GM23248 (cell line): ENCODE measurements at places on chromosomes 4 and X. TPM values are rescaled to one million over a fixed set of nuclear protein-coding genes. Genes with fewer than 3 reads are reported as not detected.
A peak's percentile ranks its signal among the peaks of the same experiment; 100 is the strongest.

UGT2B17 gene
- not detected in 2 replicates for total RNA-seq

PAK3 gene
- not detected in 2 replicates for total RNA-seq

LONRF3 gene
- 0.54 TPM in 1 of 2 replicates, not detected in the other for total RNA-seq

CPLX1 gene
- total RNA-seq: not detected in 2 replicates

FAM156A gene
- total RNA-seq: 17.4 and 67.5 TPM in 2 replicates

NDUFB11 gene
- total RNA-seq: 41.7 and 45.7 TPM in 2 replicates

PNMA6A gene
- total RNA-seq: 0.22 and 1.1 TPM in 2 replicates

CXorf65 gene
- total RNA-seq: not detected in 2 replicates

DEFB131A gene
- total RNA-seq: not detected in 2 replicates

IL3RA gene
- not detected in 2 replicates for total RNA-seq

- no peak for DNase-seq
Measured at GRCh38 chr4:170721812-170722373, 632.1 kb upstream of the AADAT start.

- peak; percentile 68 for DNase-seq
Measured at GRCh38 chr4:65670331-65671031, at the start of gene EPHA5. EPHA5 (minus strand) TSS chr4:65670489; CDS start chr4:65669742, 747 bp downstream.

GRCh38 chrX:13165266-13166189, 121.1 kb upstream of the FAM9C start:
- no peak for DNase-seq

DNA sequence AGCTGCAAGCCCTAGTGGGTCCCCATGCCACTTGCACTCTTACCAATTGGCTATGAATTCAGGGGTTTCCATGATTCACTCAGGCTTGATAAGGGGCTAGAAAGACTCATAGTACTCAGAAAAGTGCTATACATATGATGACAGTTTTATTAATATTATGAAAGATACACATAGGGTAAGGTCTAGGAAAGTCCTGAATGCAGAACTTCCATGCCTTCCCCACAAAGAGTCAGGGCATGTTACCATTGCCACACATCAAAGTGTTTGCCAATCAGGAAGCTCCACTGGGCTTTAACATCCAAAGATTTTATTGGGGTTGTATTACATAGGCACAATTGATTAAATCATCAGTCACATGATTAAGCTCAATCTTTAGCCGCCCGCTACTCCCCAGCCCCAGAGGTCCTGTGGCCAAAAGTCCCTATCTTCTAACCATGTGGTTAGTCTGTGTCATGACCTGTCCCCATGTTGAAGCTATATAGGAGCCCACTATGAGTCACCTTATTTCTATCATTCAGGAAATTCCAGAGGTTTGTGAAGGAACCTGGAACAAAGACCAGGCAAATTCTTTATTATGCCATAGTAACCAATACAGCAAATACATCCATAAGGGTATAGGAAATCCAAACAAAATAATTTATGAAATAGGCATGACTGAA, 635.6 kb downstream of the STPG2 start:
- no peak for DNase-seq

- DNase-seq: no peak
Measured at GRCh38 chr4:184444215-184444952, 30.0 kb downstream of the IRF2 start.

DNA sequence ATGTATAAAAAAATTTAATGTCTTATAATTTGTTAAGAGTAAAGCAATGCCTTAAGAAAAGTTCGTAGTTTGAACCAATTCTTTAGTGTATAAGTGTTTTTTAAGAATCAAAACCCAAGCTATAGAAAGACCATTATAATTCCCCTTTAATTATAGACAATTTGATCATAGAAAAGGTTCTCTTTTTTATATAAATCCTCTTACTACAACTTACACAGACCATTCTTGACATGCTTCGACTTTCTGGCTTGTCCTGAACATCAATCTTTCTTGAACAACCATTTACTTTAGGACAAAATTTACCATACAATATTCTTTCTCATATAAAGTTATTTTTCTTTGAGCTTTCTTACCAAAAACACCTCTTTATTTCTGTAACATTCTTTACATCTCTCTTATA, 330.5 kb upstream of the SPANXN1 start:
- no peak for DNase-seq

DNA sequence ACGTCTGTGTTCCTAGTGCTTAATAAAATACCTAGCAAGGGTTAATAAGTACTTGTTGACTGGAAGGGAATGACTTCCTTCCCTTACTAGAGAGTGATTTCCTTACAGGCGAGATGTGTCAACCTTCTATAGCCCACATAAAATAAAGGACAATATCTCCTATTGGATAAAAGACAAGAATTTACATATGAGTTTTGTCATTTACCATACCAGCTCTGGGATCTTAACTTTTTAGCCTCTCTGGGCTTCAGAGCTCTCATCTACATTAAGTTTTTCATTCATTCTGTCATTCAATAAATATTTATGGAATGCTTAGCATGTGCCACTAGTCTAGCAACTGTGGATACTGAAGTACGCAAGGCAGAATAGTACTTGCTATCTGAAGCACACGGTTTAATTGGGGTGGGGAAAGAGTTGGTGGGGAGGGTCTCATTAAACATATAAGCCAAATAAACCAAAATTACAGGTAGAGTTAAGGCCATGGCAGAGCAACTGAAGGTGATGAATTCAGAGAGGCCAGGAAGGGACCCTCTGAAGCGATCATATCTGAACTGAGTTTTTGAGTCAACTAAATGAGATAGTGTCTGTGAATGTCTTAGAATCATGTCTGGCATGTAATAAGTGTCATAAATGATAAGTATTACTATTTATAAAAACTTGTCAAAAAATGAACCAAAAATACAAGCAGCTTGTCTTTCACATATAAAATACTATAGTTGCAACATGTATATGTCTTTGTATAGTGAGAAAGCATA, 91.6 kb upstream of the BMP2K start:
- DNase-seq: no peak

DNA sequence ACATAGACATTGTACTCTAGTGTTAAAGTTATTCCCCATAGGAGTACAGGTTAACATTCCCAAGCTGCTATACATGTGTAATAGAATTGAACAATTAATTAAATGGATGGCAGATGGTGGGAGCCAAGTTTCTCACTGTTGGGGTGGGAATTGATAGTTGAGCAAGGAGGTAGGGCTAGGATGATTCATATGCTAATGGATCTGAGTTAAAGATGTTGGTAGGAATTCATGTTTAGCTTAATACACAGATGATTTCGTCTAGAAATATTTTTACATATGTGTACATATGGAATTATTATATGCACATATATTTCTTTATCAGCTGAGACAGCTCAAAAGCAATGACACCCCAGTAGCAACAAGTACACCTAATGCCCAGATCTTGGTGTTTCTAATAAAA, 26.1 kb upstream of the PAPSS1 start:
- DNase-seq: no peak

DNA sequence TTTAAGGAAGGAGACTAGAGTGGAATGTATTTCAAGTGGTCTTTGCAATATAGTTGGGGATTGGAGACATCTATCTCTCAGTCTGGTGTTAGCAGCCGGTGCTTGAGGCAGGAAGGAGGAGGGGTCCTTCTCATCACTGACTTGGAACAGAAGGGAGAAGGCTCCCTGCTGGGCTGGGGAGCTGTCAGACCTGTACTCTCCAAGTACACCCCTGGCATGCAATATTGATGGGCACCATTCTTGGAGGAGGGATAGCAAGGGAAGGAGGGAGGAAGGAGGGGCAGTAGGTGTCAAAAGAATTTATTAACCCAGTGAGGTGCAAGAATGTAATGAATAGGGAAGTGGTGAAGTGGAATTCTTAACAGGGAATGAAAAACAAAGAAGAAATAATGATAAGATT, 338.8 kb downstream of the UNC5C start:
- DNase-seq: no peak

DNA sequence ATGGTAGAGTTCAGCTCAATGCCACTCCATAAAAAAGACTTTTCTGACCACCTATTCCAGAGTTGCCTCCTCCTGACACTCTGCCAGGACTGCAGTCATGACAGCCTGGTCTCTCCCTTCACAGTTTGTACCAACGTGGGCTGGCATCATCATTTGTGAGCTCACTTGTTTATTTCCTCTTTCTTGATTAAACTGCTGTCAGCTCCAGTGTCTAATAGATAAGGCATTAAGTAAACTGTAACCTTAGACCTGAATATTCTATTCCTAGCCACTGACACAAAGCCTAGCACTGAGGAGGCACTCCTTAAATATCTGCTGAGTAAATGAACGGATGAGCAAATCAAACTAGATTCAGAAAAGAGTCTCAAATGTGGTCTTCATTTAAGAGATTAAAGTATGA, 48.7 kb downstream of the DDX60 start:
- no peak for DNase-seq

DNA sequence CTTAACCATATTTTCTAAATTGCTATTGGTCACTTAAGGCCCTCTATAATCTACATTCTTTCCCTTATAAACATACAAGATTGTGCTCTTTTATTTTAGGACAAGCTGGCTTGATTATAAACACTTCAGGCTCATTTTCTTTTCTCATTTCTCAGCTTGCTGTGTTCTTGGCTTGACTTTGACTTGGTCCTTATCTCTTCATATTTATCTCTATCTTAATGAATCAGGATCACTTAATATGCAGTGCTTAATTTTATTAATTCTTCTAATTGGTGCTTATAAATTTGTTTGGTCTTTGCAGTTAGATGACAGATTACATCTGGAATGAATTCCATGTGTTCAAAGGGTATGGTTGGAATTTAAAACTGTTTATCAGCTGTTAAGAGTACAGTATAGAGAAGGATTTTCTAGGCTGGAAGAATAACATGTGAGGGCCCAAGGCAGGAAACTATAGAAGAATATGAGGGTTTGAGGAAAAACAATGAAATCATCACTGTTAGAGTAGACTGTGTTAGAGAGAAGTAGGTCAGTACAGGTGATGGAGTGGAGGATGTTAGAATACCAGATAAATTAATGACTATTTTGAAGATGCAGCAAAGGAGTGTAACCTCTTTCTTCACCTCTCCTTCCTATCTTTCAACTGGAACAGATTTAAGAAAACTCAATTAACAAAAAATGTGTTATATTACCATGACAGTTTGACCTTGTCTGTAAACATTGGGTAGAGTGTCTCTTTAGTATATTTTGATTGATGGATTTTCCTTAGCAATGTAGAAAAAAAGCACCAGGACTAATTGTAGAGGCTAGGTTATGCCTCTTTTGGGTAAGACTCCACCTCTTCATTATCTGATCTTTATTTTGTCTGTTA, 169.6 kb downstream of the RAPGEF2 start:
- DNase-seq: no peak

DNA sequence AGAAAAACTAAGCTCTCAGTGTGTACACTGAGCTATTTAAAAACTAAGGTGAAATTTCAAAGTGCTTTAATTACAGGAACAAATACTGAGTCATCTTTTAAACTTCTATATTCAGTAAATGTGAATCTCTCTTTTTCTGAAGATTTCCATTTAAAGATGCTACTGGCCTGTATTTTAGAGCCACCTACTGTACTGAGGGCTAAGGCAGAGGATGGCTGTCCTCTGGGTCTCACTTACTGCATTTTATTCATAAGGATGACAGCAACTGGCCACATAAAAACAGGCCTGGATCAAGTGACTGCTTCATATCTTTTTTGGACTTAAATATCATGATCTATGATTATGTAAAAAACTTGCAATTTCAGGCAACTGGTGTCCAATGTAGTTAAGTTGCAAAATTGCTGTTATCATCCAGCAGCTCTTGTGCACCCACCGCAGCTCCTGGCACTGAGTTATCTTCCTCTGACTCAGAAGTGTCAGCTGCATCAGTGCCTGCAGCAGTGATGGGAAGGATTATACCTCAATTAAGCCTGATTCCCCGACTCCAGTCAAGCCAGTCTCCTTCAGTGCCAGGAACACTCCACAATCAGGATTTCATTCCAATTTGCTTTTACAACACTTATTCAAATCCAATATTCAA, 1073.7 kb downstream of the PDHA2 start:
- no peak for DNase-seq

- DNase-seq: no peak
Measured at GRCh38 chr4:93263166-93263565, 565.4 kb upstream of the ATOH1 start.

DNA sequence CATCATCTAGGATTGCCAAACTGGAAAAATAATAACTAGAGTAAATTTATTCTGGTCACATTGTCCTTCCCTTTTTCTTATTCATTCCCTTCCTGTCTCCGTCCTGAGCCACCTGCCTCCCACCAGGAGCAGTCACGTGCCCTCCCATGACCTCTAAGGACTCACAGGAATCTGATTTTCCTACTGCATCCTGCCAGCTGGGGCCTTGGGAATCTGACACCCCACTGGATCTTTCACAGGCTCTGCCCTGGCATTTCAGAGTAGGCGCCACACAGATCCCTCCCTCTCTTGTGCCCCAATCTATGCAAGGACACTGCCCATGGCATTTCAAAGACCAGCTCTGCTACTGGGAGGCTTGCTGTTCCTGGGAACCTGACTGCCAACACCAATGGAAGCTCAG, 520.5 kb downstream of the PPARGC1A start:
- DNase-seq: no peak

DNA sequence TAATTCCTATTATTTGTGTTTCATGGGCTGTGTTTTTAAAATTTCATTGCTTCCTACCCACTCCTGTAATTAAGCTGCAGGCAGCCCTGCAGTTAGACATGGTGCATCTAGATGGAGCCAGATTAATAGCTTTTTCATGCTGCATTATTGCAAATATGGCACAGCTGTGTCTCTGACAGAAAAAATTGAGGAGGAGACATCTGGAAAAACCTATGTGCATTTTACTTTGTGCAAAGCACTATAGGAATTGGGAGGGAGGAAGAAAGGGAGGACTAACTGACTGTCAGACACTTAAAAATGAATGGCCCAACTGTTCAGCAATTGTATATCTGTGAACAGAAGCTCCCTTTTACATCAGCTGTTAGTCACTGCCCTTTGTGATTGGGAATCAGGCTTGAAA, 8.1 kb upstream of the RPGR start:
- peak; percentile 7 for DNase-seq

DNA sequence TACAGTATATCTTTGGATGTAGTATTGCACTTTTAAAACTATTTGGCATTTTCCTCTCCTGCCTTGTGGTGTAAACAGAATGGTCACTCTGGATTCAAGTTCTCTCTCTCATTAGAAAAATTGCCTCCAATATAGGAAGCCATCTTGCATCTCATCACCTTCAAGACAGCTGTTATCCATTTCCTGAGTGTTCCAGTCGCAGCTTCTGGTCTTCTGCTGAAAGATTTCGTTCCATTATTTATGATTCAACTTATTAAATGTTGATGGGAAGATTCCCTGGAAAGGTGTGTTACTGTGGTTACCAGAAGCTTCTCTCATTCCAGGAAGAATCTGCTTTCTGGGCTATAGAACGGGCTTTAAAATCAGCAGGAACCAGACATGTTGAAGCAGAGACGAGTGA, 568.3 kb upstream of the SLIT2 start:
- DNase-seq: no peak

GRCh38 chr4:25993395-25994185, 79.6 kb downstream of the SMIM20 start:
- peak; percentile 41 for DNase-seq

GRCh38 chr4:64399313-64400109, 9.7 kb downstream of the TECRL start:
- DNase-seq: no peak
